Activated B cell treated with CpG ODN at 0.5 μM for 24 hours (primary cell): ENCODE measurements at places on chromosomes 7 and 10. TPM values are rescaled to one million over a fixed set of nuclear protein-coding genes. Genes with fewer than 3 reads are reported as not detected.

- peak; percentile 75 for DNase-seq
Measured at GRCh38 chr7:151876899-151877777, at the start of gene PRKAG2. Gene PRKAG2 (minus strand): TSS chr7:151877115. CDS start chr7:151876620, 495 bp downstream.

DNA sequence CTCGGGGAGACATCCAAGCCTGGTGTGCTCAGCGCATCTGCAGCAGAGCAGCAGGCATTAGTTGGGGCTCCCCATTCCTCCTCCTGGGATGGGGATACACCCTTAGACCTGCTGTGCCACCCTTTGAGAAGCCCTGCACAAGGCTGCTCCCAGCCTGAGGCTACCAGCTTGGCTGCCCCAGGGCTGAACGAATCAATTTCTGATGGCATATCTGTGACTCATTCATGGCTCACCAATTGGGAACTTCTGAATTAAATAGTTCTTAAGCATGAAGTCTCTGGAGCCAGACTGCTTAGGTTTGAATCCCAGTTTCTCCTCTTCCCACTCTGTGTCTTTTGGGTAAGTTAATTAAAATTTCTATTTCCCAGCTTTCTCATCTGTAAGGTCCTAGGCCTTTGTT is 16.3 kb upstream of the GLI3 start:
- no peak for DNase-seq

The GIMAP4 gene
- 0.29 and 0.40 TPM in 2 replicates for total RNA-seq

GRCh38 chr10:108421266-108421665 is 1256.8 kb upstream of the SORCS1 start:
- DNase-seq = no peak

DNA sequence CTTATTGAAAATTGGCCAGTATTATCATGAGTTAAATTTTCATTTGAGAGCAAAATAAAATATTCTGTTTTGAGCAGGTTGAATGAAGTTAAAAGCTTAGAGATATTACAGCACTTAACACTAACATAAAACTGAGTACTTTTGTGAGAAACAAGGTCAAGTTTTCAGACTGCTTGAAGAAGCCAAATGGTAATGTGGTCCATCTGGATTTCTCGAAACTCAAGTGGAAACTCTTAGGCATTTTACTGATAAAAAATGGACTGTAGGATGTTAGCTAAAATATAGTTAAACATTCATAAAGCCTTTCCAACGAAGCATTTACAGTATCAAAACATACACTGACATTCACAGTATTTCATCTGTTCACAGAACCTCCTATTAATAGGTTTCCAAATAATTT is 528.1 kb upstream of the SEMA3D start:
- no peak for DNase-seq

- no peak for DNase-seq
Measured at GRCh38 chr7:14739841-14740185, 162.7 kb downstream of the DGKB start.

DNA sequence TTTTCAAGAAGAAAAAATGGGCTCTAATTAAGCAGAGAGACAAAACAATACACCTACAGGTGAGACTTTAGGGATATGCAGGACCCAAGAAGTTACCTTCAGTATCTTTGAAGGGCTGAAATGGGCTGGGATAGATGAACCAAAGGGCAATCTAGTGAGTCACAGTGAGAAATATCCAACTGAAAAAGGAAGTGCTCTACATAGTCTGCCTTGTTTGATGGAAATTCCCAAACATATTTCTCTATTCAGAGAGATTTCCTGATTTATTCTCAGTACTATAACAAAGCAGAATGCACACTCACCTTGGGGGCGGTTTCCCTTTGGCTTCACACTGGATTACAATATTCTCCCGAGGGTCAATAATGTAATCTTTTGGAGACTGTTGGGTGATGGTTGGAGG is 104.1 kb upstream of the LAMB4 start:
- no peak for DNase-seq

The DBF4 gene
- 20.2 and 30.3 TPM in 2 replicates for total RNA-seq

- no peak for DNase-seq
Measured at GRCh38 chr10:3827266-3827665, 42.3 kb upstream of the KLF6 start.

GRCh38 chr10:114566064-114566463 is 92.0 kb downstream of the ABLIM1 start:
- DNase-seq = no peak
